ENCODE measurements at places on chromosomes 4 and X. TPM values are rescaled to one million over a fixed set of nuclear protein-coding genes. Genes with fewer than 3 reads are reported as not detected.

- no peaks in the 10 kb centered on the region for H3K27me3 ChIP-seq
- H3K27ac ChIP-seq = no peak overlapping the region
- no peak for DNase-seq
- no peaks in the 10 kb centered on the region for H3K36me3 ChIP-seq
- no peak overlapping the region for H3K4me3 ChIP-seq
- peaks cover 5% of the 10 kb centered on the region for H3K4me1 ChIP-seq
These were observed 174.4 kb upstream of the BCOR start for GRCh38 chrX:40272141-40272540.

DNA sequence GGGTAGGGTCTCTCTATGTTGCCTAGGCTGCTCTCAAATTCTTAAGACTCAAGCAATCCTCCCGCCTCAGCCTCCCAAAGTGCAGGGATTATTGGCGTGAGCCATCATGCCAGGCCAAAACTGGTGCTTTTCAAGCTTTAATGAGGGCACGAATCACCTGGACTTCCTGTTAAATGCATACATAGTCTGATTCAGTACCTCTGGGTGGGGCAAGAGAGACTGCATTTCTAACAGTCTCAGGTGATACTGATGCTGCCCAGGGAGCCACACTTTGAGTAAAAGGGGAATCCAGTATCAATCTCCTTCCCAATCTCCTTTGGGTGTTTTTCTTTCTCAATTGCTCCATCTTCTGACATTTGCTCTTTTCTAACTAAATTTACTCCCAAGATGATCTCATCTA, 96.5 kb downstream of the SH3RF1 start:
- H3K27me3 ChIP-seq = no peaks in the 10 kb centered on the region
- H3K4me3 ChIP-seq = no peak overlapping the region
- H3K36me3 ChIP-seq = no peaks in the 10 kb centered on the region
- H3K4me1 ChIP-seq = no peaks in the 10 kb centered on the region
- no peak overlapping the region for H3K27ac ChIP-seq
- DNase-seq = no peak

GRCh38 chr4:38109370-38109769, 149.2 kb downstream of the PTTG2 start:
- H3K4me3 ChIP-seq = no peak overlapping the region
- H3K27me3 ChIP-seq = no peaks in the 10 kb centered on the region
- no peaks in the 10 kb centered on the region for H3K4me1 ChIP-seq

DNA sequence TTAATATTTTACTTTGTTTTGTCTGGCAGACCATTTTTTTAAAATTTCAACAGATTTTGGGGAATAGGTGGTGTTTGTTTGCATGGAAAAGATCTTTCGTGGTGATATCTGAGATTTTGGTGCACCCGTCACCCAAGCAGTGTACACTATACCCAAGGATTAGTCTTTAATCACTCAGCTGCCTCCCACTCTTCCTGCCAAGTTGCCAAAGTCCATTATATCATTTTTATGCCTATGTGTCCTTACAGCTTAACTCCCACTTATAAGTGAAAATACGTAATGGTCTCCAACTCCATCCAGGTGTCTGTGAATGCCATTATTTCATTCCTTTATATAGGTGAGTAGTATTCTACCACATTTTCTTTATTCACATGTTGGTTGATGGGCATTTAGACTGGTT, 281.7 kb upstream of the GK2 start:
- no peaks in the 10 kb centered on the region for H3K27me3 ChIP-seq
- no peak overlapping the region for H3K27ac ChIP-seq
- H3K4me1 ChIP-seq = no peaks in the 10 kb centered on the region

- no peak overlapping the region for H3K27ac ChIP-seq
- H3K36me3 ChIP-seq = no peaks in the 10 kb centered on the region
- no peak overlapping the region for H3K4me3 ChIP-seq
- no peaks in the 10 kb centered on the region for H3K27me3 ChIP-seq
These were observed 89.7 kb downstream of the ARHGAP10 start for GRCh38 chr4:147821555-147821954.

DNA sequence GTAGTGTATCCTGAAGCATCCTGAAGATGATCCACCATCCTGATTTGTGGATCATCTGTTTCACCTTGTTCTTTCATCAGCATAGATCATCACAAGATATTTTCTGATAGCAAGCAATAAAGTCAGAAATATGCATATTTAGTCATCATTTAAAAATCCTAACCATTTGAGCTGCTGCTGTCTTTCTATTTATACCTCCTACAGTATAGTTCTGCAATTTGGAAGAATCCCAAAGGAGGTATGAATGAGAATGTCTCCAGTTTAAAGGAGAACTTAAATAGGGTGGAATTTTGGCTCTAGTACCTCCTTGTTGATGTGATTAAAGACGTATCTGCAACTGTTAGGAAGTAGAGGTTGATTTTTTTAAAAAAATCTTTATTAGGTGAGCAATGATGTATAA, 7.6 kb downstream of the SLC25A14 start:
- no peak overlapping the region for H3K4me3 ChIP-seq
- DNase-seq = no peak
- H3K27ac ChIP-seq = no peak overlapping the region
- H3K36me3 ChIP-seq = no peaks in the 10 kb centered on the region

DNA sequence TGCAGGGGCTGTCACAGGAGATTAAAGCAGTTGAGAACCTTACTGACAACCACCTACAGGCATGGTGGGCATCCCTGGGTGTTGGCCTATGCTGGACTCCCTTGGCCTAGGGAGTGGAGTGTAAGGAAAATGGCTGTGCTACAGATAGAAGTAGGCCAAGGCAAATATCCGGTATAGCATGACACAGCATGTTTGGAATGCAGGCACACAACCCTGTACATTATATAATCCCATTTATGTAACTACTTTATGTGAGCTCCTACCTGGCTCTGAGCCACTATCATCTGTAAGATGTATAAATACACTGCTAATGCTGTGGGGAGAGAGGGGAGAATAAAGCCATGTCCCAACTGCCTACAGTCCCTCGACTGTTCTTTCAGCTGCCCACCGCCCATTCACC, 38.7 kb upstream of the KCTD8 start:
- H3K27ac ChIP-seq = no peak overlapping the region
- no peak overlapping the region for H3K4me3 ChIP-seq
- no peaks in the 10 kb centered on the region for H3K27me3 ChIP-seq

DNA sequence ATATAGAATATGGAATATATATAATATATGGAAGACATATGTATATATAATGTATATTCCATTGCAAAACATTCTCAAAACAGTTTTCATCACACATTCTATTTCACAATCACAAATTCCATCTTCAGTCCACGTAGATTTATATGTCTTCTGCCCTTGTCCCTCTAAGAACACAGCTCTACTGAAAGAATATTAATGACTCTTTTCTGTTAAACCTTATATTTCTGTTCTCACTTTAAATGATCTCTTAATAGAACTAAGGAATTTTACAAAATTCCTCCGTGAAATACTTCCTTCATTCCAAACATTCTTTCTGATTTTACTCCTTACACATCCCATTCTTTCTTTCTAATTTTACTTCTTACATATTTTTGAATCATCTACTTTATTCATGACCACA, 1043.1 kb upstream of the PABPC4L start:
- H3K4me1 ChIP-seq = no peaks in the 10 kb centered on the region
- no peaks in the 10 kb centered on the region for H3K36me3 ChIP-seq
- H3K4me3 ChIP-seq = no peak overlapping the region
- no peaks in the 10 kb centered on the region for H3K27me3 ChIP-seq
- no peak for DNase-seq
- no peak overlapping the region for H3K27ac ChIP-seq

DNA sequence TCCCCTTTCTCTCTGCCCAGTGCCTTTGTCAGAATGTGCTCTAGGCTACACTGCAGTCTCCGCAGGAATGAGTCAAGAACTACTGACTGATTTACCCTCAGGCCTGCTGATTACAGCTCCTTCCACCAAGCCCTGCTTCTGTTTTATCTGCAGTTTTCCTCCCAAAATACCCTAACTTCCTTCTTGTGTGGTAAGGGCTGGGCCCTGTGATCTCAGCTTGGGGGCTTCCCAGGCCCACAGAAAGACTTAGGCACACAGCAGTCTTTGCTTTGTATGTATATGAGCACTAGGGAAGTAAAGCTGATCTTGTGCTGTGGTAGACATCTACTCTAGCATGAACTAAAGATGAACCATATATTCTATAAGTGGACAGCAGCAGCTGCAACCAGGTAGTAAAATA, 18.8 kb downstream of the PAK3 start:
- no peak for DNase-seq
- H3K27me3 ChIP-seq = no peaks in the 10 kb centered on the region
- H3K4me3 ChIP-seq = no peak overlapping the region
- no peak overlapping the region for H3K27ac ChIP-seq

MAGEB2 gene
- total RNA-seq = not detected

NDP gene
- total RNA-seq = not detected

CT47C1 gene
- not detected for total RNA-seq

AMBN gene
- total RNA-seq = not detected

ENPEP gene
- not detected for total RNA-seq
